NCI-H1092 (cell line): ENCODE measurements at places on chromosomes 2 and 18.

- no peak for DNase-seq
These were observed 44.8 kb upstream of the UBE2F start for GRCh38 chr2:237921967-237922492.

- no peak for DNase-seq
These were observed 50.8 kb upstream of the SLC39A10 start for GRCh38 chr2:195606179-195606578.

DNA sequence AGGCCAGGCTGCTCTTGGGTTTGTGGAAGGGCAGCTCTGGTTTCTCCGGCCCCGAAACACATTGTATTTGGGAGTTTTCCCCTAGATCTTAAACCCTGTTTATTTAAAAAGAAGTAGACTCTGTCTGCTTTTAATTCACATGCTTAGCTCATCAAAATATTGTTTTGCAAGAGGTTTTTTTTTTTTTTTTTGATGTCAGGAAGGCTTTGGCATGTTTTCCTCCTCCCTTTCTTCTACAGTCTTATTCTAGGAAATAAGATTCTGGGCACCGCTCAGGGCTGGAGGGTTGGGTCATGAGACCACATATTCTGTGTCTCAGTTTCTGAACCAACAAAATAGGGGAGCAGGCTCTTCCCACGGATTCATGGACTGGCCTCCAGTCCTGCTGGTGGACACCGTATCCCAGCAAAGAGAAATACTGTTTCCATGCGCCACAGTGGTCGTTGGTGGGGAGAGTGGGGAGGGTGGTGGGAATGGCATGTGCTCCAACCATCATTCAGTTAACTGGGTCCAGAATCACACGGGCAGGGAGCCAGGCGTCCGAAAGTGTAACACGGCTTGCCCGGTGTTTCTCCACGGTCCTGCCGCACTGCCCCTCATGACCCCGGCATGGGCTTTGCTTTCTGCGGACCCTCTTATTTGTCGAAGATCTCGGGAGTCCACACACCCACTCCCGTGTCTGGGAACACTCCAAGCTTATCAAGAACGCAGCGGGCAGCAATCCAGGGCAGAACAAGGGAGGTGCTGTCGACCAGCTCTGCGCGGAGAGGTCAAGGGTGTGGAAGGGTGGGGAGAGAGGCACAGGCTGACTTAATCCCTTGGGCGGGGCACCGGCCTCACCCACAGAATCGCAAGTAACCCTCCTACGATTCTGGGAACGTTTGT, 176.7 kb downstream of the GLI2 start:
- DNase-seq: no peak

DNA sequence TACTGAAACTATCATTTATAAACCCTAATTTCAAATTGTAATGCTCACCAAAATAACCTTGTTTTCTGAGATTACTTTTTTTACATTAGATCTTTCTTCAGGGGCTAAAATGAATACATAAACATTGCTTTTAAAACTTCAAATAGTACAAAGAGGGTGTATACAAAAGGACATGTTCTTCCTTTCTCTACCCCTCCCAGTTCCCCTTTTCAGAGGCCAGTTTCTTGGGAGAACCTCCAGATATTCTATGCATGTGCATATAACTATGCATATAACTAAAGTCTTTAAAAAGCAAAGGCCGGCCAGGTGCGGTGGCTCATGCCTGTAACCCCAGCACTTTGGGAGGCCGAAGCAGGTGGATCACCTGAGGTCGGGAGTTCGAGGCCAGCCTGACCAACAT, 10.6 kb upstream of the FAM117B start:
- DNase-seq: no peak

- DNase-seq: no peak
These were observed 439.8 kb upstream of the LYPD1 start for GRCh38 chr2:133109772-133110171.

DNA sequence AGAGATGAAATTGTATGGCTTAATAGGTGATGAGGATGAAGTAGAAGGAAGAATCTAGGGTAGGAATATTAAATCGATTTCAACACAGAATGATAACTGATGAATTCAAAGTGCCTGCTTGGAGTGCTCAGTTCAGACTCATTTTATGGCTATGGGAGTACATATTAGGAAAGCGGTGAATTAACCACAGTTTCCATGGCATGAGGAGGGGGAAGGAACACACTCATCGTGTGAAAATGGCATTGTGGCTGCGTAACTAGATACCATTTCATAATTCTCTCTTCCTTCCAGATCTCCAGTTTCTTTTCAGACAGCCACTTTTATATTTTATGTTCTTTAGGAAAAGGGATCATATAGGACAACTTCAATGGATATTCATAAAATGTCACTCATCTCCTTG, 232.3 kb upstream of the KCNJ3 start:
- no peak for DNase-seq

DNA sequence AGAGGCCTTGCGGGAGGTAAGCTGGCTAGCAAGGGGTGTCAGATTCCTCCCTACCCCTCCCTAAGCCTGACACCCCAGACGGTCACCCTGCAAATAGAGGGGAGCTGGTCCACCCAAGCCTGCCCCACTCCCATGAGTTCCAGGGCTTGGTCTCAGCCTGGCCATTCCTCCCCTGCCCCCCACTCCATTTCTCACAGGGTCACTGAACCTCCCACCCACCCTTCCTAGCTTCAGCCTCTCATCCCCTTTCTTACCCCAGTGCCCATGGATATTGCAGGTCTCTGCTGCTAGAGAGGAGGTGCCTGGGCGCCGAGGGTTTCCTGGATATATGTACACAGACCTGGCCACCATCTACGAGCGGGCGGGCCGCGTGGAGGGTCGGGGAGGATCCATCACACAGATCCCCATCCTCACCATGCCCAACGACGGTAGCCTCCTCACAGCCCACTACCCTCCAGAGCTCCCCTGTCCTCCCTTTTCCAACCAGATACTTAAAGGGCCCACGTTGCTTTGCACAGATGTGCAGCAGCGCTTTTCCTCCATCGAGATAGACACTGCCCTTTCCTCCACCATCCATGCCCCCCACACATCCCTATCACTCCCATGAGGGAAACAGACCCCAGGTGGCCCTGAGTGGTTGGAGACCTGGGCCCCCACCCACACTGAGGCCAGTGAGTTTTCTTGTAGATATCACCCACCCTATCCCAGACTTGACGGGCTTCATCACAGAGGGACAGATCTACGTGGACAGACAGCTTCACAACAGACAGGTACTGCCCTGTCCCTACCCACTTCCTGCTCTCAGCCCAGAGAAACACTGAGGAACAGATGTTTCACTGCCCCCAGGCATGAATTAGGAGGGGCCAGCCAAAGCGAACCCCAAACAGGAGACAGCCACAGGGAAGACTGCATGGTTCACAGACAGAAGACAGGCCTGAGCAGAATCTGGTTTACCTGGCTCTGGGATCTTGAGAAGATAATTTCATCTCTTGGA, 15.2 kb upstream of the ANKRD53 start:
- DNase-seq: no peak

DNA sequence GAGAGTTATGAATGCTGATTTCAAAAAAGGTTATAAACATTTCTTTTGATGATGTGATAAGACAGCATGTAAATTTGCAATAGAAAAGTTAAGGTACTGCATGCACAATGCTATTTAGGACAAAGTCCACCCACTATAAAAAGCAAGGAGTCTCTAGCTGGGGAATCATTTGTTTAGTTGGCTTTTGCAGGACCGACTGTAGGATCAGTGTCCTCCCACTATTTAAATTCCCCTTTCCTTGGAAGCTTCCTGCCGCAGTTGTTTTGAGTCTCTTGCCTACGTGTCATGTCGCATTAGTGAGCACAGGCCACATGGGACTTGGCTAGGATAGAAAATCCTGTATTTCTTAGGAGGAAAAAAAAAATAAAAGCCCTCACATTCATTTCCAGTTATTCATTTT, 13.1 kb downstream of the QPCT start:
- no peak for DNase-seq

DNA sequence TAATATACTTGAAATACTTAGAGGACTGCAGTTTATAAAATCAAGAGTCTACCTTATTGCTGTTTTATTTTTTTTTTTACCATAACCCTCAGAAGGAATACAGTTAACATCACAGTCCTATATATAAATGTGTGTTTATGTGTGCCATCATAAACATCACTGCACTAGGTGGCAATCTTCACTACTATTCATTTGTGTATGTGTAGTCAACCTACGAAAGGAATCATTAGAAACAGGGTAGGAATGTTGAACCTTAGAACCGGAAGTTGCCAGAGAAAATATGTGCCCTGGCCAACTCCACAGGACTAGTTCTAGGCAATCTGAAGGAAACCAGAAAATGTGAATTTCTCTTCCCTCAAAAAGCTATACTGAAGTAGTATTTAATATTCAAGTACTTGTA, 3.4 kb downstream of the GEN1 start:
- DNase-seq: no peak

DNA sequence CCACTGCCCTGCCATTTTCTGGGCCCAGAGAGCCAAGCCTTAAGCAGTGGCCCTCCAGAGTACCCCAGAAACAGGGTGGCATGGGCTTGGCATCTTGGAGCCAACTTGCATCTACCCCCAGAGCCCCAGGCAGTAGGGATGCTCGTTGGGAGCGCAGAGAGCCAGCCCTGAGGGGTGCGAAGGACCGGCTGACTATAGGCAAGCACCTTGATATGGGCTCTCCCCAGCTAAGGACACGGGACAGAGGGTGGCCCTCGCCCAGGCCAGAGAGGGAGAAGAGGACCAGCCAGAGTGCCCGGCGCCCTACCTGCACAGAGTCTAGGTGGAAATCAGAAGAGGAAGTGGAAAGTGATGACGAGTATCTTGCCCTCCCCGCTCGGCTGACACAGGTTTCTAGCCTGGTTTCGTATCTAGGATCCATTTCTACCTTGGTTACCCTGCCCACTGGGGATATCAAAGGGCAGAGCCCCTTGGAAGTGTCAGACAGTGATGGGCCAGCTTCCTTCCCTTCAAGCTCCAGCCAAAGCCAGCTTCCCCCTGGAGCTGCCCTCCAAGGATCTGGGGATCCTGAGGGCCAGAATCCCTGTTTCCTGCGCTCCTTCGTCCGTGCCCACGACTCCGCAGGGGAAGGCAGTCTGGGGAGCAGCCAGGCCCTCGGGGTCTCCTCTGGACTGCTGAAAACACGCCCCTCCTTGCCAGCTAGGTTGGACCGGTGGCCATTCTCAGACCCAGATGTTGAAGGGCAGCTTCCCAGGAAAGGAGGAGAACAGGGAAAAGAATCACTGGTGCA, 16.2 kb downstream of the CEP68 start:
- DNase-seq: no peak

DNA sequence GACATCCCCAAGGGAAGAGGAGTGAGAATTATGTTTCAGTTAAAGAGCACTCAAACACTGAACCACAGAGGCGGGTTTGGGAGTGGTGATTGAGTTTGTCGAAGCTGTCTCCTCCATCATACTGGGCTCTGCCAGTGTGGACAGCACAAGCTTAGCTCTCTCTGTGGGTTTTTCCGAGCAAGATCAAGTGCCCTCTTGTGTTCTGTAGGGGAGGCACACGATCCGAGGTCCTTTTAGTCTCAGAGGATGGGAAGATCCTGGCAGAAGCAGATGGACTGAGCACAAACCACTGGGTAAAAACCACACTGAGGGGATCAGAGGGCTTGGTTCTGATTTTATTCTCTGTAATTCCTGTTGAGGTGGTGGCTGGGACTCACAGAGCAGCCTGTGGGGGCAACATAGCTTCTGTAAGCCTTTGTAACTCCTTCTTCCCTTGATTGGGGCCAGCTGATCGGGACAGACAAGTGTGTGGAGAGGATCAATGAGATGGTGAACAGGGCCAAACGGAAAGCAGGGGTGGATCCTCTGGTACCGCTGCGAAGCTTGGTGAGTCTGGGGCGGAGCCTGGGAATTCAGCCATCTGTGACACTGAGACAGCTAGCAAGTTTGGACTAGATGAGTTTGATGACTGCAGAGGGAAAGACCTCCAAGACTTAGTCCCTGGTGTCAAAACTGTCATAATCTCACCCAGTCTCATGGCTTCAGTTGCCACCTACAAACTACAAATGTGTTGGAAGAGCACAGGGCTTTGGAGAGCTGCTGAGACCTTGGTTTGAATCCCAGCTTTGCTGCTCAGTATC, 2.0 kb downstream of the NAGK start:
- no peak for DNase-seq

- DNase-seq: no peak
These were observed 77.6 kb downstream of the SPRED2 start for GRCh38 chr2:65354773-65355172.

GRCh38 chr2:42638080-42638784, 69.8 kb downstream of the MTA3 start:
- DNase-seq: no peak

- no peak for DNase-seq
These were observed 1666.9 kb upstream of the CELF4 start for GRCh38 chr18:39232490-39232889.

DNA sequence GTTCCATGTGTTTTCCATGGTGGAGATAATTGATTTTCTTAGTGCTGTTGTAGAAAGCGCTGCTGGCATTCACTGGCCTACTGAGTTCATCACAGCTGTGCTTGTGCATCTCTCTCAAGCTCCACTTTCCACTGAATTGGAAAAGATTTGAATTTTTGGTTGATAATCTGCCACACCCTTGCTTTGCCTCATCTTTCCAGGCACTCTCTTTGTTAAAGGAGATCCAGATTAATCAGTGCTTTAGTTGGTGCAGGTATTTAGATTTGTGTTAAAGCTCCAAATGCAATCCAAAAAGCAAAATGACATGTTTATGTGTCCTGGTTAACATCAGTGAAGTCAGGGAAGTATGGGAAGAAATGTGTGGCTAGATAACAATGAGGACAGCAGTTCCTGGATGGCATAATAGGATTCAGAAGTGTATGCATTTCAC, 2.7 kb upstream of the COL3A1 start:
- DNase-seq: no peak

GRCh38 chr18:21265971-21266673, 24.1 kb downstream of the GREB1L start:
- DNase-seq: no peak

- DNase-seq: no peak
These were observed 360.1 kb upstream of the VWC2L start for GRCh38 chr2:214050731-214051130.

- DNase-seq: no peak
These were observed 86.0 kb downstream of the COL3A1 start for GRCh38 chr2:189060096-189060642.

- DNase-seq: no peak
These were observed 190.1 kb downstream of the CTNNA2 start for GRCh38 chr2:79702905-79703304.

DNA sequence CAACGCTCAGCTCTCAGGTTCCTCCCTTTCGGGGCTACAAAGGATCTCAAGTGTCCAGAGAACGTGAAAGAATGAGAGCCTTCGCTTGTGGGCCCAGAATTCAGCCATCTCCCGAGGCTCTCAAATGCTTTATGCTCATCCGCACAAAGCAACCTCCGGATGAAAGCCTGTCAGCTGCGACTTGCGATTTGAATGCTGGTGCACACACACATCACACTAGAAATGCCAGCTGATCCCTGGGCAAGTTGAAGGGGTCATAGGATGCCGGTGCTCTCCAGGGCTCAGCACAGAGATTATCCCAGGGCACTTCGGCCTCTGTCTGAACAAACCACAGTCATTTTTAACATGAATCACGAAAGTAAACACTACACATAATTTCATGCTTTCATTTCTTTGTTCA, 141.8 kb upstream of the MYT1L start:
- DNase-seq: no peak
